Stimulated activated naive CD8-positive, alpha-beta T cell treated with anti-CD3 and anti-CD28 coated beads, Interleukin-15, amount 100 ng/mL, for 72 hours (primary cell): ENCODE measurements at places on chromosomes 6 and 20.

DNA sequence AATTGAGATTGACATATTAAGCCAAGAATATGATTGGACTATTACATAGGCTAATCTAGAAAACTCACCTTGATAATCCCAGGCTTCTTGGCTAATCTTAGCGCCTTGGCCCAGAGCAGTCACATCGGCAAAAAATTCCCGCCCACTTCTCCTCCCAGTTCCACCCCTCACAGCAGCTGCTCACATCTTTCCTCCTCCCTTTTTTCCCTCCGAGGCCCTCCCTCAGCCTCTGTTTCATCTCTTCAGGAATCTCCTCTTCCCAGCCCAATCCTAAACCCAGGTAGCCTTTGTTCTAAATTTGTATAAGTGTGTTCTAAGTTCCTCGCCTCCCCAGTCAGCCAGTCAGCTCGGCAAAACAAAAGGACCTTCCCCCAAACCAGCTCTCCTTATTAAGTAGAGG lies 184.3 kb downstream of the PRKN start:
- DNase-seq: no peak

- DNase-seq: no peak
Measured at GRCh38 chr6:68973066-68973465, 338.0 kb downstream of the ADGRB3 start.

- no peak for DNase-seq
Measured at GRCh38 chr6:109194880-109195279, 99.6 kb downstream of the CEP57L1 start.

DNA sequence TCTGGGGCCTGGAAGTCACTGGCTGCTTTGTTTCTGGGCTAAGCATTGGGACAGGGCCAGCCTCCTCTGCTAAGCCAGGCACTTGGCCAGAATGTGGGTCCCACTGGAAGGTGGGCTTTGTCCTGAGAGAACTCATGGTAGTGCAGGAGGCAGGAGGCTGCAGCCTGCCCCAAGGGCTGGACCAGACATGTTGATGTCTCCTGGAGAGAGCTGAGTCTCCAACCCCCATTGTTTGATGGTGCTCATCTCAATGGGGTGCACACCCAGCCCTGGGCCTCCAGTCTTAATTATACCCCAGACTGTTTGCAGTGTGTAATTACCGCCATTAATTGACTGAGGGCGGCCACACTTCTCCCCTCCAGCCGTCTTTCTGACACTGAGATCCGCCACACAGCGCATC lies 220.5 kb upstream of the PMEPA1 start:
- no peak for DNase-seq

DNA sequence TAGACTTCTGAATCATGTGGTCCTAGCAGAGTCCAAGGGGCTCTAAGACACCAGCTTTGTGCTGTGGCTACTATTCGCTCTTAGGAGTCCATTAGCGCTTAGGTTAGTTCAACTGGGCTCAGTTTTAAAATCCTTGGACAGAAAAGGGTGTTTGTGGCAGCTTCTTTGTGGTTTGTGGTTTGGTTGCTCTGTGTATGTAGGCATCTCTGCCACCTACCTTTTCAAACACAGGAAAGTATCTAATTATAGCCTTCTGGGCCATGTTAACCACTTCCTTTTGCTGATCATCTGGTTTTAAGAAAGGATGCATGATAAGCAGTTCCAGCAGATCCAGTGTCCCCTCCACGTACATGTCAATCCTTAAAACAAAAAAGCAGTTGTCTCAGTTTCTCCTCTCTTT lies 10.8 kb downstream of the GSTA4 start:
- no peak for DNase-seq

- no peak for DNase-seq
Measured at GRCh38 chr6:159303784-159304183, 134.6 kb downstream of the FNDC1 start.

- no peak for DNase-seq
Measured at GRCh38 chr6:155030148-155030720, 35.1 kb downstream of the TIAM2 start.

DNA sequence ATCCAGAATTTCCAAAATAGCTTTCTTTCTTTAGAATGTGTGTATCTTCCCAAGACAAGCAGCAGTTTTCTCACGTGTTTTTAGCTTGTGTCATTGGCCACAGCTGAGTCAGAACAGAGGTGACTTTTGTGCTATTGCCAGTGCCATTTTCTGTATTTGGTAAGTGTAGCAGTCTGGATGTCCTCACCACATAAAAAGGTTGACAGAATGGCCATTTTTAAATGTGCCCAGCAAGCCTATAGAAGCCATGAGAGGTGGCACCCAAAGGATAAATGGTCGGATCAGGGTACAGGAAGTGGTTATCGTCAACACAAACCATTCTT lies 269.5 kb upstream of the HSF2 start:
- no peak for DNase-seq

GRCh38 chr6:34468378-34468892 lies 2.6 kb downstream of the PACSIN1 start:
- DNase-seq: no peak

DNA sequence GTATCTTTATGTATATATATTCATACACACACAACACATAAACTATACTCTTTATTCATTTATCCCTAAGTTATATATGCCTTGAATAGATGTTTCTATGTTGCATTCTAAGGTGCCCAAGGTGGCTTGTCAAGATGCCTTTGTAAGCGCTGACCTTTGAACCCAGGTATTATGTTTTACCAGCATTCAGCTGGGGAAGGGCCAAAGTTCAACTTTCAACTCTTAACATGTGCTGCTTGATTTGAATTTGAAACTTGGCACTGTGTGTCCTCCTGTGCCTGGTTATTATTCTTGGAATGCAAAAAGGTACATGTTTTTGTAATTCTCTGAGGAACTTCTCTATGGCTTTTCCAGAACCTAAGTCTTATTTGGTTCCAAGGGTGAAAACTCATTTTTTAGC lies 146.5 kb downstream of the EDN1 start:
- no peak for DNase-seq

- no peak for DNase-seq
Measured at GRCh38 chr6:30399390-30400058, 54.6 kb downstream of the RPP21 start.

GRCh38 chr6:87261534-87261933 lies 60.9 kb upstream of the SMIM8 start:
- DNase-seq: no peak

DNA sequence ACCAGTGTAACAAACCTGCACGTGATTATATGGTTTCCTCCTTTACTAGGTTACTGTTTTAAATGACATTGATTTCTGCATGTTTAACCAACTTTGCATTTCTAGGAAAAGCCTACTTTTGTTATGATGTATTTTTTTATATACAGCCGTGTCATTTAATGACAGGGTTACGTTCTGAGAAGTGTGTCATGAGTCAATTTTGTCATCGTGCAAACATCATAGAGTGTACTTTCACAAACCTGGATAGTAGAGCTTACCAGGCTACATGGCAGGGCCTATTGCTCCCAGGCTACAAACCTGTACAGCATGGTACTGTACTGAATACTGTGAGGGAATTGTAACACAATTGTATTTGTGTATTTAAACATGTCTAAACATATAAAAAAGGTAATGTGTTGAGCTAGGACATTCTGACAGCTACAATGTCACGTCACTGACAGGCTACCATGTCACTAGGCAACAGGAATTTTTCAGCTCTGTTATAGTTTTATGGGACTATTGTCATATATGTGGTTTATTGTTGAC lies 205.3 kb downstream of the PRL start:
- DNase-seq: no peak

GRCh38 chr20:44137266-44137801 lies 49.7 kb downstream of the JPH2 start:
- DNase-seq: no peak

DNA sequence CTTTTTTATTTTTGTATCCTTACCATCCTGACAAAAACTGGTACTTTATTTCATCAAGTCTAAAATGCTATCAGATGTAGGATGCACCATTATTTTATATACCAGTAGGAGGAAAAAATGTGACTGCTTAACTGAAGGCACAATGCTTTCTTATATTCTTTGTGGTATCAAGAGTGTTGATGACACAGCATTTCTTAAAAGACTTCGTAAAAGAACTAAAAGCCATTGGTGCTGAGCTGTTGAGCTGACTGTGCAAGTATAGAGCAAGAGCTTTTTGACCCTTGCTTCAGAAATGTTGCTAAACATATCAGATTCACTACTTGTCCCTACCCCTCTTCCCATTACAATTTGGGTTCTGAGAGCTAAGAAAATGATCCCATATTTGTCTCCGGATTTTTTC lies 17.5 kb downstream of the SF3B5 start:
- DNase-seq: no peak

GRCh38 chr6:20777801-20778200 lies 243.5 kb downstream of the CDKAL1 start:
- DNase-seq: no peak

- DNase-seq: no peak
Measured at GRCh38 chr6:51640021-51640420, 447.4 kb downstream of the PKHD1 start.

- no peak for DNase-seq
Measured at GRCh38 chr6:159899994-159900745, 9.4 kb downstream of the MAS1 start.

- no peak for DNase-seq
Measured at GRCh38 chr6:81977486-81977885, 225.0 kb upstream of the TENT5A start.

GRCh38 chr6:142744836-142745235 lies 200.1 kb downstream of the HIVEP2 start:
- no peak for DNase-seq

DNA sequence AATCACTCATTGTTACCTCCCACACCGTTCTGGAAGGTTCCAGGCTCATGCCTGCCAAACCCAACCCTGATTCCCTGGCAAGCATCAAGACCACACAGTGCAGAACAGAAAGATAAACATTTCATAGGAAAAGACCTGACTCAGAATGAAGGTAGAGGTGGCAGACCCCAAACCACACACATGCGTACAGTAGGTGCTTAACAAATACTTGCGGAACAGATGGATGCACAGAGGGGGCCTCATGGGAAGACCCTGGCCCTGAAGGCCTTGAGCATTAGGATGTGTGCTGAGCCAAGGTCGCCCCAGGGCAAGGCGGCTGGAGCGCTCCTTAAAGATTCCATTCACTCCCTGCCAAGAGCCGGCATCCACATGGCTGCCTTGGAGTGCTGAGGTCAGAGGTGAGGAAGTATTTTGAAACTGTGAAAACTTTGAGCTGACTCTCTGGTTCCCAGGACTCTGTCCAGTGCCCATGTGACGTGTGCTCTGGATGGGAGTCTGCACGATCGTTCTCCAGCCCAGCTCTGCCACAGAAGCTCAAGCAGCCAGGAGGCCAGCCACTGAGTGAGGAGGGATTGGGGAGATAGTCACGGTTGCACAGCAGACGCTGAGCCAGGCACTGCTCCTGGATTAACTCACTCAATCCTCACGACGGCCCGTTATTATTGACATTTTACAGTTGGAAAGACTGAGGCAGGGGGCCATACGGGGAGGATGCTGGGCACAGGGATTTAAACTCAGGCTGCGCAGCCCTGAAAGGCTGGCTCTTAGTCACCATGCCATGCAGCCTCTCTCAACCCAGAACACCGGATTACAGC lies 65.5 kb upstream of the AFDN start:
- DNase-seq: no peak

DNA sequence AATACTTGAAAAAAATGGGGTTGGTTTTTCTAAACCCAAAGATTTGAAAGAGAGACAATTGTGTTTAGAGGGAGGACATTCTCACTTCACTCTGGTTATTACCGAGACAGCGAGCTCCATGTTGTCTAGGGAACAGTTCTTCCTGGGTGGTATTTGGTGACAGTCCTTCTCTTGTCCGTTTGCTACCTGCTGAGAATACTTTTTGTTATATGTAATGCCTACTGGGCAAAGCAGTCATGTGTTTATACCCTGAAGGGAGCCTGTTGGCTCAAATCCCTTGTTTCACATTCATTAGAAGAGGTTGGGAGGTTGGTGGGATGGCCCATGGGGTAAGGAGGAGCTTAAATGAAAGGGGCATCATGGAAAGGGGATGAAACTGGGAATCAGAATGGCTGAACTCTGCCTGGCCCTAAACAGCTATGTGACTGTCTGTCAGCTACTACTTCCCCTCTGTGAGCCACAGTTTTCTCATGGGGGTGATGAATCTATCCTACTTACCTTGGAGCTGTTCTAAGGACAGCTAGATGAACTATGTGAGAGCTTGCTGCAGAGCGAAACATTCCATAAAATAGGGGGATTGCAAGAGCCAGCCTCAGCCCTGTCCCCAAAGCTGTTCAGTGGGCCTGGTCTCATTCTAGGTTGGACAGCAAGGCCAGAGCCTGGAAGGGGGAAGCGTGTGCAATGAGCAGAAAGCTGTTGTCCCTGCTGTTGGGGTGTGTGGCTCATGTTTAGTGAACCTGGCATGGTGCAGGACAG lies 43.5 kb downstream of the FNDC1 start:
- DNase-seq: no peak

- no peak for DNase-seq
Measured at GRCh38 chr20:11124849-11125505, 451.2 kb upstream of the JAG1 start.

DNA sequence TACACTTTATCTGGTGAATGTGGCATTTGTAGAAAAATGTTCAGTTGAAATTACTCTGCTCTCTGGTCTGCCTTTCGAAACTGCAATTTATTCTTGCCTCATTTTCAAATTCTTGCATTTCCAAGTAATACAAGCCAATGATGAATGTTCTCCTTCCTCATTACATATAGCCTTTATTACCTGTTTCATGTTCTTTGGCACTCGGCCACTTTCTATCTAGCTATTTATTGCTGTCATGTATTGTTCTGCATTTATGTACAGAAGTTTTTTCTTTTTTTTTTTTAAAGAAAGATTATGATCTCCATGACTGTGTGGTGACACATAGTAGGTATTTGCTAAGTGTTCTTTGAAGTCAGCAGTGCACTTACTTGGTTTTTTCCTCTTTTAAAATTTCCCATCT lies 261.4 kb downstream of the ZFAND3 start:
- no peak for DNase-seq

- DNase-seq: no peak
Measured at GRCh38 chr6:25868436-25869183, 5.4 kb downstream of the SLC17A3 start.

DNA sequence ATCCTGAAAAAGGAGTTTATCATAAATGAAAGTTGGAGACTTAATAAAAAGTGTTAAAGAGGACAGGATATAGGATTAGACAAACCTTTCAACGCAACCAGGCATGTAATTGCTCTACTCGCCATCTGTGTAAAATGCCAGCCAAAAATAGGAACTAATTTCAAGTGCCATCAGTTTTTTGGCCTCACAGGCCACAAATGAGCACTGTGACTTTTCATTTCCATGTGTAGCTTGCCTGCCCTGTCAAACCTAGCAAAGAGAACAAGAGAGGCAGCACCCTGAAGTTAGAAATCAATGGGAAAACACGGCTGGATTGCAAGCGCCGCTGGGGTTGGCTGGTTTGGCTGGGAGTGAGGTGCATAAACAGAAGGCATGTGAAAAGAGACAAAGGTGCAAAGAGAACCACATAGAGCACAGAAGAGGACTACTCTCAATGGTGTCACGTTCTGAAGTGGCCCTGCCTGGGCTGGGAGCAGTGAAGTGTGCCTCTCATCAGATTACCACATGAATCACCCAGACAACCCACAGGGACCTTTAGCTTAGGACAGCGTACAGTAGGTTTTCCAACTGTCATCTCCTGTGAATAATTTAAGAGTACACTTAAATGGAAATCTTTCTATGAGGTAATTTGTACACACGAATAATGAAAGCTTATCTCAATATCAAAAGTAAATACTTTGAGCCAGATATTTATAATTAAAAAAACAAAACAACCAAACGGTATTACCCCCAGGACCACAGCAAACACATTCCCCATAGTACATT lies 78.0 kb upstream of the NHSL1 start:
- no peak for DNase-seq

- DNase-seq: no peak
Measured at GRCh38 chr20:51667491-51667890, 100.7 kb downstream of the ATP9A start.

GRCh38 chr6:148217921-148218320 lies 124.7 kb upstream of the SASH1 start:
- DNase-seq: no peak
